ENCODE measurements at places on chromosomes 16 and 17.

GRCh38 chr16:51144203-51144602 lies 6.9 kb downstream of the SALL1 start:
- no peak for DNase-seq

- no peak for DNase-seq
These were observed 5.3 kb downstream of the ST3GAL2 start for GRCh38 chr16:70433458-70434103.

- no peak for DNase-seq
These were observed 6.0 kb downstream of the CLEC16A start for GRCh38 chr16:10950393-10950792.

GRCh38 chr16:13816701-13817100 lies 103.3 kb upstream of the ERCC4 start:
- DNase-seq: no peak

Data from GM19239 (cell line).